Neural crest cell (in vitro differentiated cells): ENCODE measurements at places on chromosomes 5 and 9. TPM values are rescaled to one million over a fixed set of nuclear protein-coding genes. Genes with fewer than 3 reads are reported as not detected.

GRCh38 chr5:59180515-59180914 is 597.6 kb downstream of the RAB3C start:
- no peak for DNase-seq

DNA sequence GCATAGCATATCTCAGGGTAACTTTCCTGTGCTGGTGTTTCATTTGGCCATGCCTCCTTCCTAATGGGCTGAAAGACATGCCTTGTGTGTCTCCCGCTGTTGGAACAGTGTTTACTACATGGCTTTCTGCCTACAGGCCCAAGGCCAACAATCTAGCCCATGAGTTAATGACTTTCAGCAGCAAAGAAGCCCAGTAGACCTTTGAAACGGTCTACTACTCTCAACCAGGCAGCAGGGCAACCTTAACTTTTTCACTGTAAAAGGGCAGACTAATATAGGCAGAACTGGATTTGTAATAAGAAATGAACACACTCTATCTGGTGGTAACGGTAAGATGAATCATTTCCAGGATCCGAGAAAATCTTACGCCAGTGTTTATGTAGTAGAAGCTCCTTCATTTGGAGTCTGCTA is 21.0 kb downstream of the C5orf15 start:
- DNase-seq: no peak

The CNTFR gene
- 112 and 115 TPM in 2 replicates for total RNA-seq

The IL31RA gene
- total RNA-seq: not detected in 2 replicates

The SLC6A3 gene
- 0.16 and 0.27 TPM in 2 replicates for total RNA-seq

DNA sequence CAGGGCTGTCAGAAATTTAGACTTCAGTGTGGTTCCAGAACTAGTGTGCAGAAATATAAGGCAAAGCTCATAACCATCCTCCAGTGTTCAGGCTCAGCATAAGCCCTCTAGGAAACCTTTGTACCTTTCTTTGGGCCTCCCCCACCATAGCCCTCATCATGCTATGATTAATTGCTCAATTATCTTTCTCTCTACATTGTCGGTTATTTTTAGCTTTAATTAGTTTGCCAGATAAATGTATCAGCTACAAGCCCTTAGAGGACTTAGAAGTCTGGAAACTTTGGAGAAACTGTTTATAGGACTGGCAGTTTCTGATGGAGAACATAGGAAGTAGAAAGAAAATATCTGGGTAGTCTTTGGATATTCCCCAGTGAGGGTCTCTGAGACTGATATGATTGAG is 43.5 kb upstream of the TNC start:
- DNase-seq: no peak

DNA sequence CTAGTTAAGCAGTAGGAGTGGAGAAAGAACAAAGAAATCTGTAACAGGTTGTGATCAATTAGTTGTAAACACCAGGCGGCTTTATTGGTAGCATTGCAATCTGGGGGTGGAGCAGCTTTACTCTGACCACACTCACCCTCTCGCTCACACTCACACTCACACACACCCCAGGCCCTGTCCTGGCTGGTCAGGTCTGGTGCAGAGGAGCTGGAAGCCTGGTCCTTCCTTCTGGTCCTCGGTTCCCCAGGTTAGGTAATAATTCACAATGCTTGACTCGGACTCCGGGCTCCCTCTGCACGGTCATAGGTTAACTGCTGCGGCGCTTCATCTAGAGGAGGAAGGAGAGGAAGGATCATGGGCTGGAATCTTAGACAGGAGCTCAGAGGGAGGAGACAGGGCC is 1.6 kb downstream of the CCL19 start:
- no peak for DNase-seq

GRCh38 chr5:119742311-119742710 is 113.0 kb downstream of the FAM170A start:
- DNase-seq: no peak

GRCh38 chr9:98811051-98811650 is 3.7 kb downstream of the GALNT12 start:
- DNase-seq: no peak

DNA sequence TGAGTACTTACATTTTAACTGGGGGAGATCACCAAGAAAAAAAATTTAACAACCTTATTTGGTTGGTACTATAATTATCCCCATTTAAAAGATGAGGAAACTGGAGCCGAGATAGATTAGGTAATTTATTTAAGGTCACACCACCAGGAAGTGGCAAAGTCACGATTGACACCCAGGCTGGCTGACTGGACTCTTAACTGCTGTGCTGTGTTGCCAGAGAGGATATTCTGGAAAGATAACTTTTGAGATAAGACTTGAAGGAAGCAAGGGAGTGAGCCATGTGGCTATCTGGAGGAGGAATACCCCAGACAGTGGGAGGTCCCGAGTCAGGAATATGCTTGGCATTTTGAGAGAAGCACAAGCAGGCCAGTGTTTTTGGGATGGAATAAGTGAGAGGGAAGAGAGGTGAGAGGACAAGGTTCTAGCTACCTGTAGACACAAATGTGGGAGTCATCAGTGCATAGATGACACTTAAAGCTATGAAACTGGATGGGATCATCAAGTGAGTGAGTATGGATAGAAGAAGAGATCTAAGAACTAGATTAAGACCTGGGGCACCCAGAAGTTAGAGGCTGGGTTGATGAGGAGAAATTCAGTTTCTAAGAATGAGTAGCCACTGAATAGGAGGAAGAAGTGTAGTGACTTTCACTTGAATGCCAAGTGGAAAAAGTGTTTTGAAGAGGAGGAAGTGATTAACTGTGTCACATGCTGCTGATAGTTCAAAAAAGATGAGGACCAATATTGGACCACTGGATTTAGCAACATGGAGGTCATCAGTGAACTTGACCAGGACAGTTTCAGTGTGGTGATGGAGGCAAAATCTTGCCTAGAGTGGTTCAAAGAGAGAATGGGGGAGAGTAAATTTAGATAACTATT is 25.6 kb downstream of the PDE8B start:
- no peak for DNase-seq

The NMUR2 gene
- 0.23 TPM in 1 of 2 replicates, not detected in the other for total RNA-seq

GRCh38 chr9:115135821-115136778 is 18.1 kb upstream of the TNC start:
- DNase-seq: no peak

DNA sequence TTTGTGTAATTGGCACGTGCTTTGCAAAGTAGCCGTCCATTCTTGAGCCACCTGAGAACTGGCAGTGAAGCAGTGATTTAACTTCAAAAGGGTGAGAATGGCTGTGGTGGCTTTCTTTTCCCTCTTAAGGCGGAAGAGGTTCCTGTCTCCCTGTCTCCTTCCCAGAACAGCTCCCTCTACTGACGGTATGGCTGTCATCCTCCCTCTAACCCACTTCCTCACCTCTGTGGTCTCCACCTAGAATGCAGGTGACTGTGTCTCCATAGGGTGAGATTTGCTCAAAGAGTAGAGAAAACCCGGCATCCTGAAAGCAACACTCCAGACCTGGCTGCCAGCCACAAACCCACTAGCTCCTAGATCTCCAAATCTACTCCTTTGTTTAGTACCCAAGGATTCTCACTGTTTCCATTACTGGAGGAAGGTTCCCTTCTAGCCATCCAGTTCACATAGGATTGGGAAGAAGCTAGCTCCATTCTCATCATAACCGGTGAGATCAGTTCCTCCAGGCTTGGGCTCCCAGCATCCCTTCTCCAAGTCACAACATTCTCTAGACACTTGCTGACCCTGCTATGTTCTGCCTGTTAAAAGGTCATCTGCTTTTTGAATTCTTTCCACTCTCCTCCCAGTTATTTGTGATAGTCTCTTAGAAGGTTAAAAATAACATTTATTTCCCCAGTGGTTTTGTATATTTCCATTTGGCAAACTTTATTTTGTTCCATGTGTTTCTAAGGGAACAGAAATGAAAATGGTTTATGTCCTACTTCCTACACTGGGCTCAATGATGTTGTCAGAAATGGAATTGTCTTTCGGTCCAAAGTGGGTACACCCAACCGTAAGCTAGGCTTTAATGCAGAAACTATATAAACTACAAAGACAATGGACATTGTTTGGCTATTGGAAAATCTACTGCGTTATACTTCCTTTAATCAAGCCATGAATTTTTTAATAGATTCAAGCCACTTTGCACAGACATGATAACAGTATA is 269.4 kb downstream of the CWC27 start:
- DNase-seq: no peak

The SPATA9 gene
- 0.68 and 1.0 TPM in 2 replicates for total RNA-seq

- DNase-seq: no peak
Observed at GRCh38 chr9:137306850-137307254, 4.8 kb upstream of the NRARP start.

DNA sequence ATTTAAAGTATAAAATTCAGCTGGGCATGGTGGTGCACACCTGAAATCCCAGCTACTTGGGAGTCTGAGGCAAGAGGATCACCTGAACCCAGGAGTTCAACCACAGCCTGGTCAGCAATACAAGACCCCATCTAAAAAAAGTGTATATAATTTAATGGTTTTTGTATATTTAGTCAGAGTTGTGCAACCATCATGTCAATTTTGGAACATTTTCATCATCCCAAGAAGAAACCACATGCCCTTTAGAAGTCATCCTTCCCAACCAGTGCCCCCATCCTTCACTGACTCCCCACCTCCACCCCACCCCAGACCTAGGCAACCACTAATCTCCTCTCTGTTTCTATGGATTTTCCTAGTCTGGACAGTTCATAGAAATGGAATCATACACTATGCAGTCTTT is 18.8 kb upstream of the TEK start:
- DNase-seq: no peak

The MARCOL gene
- not detected in 2 replicates for total RNA-seq

GRCh38 chr5:175531361-175531760 is 53.0 kb downstream of the SFXN1 start:
- no peak for DNase-seq

DNA sequence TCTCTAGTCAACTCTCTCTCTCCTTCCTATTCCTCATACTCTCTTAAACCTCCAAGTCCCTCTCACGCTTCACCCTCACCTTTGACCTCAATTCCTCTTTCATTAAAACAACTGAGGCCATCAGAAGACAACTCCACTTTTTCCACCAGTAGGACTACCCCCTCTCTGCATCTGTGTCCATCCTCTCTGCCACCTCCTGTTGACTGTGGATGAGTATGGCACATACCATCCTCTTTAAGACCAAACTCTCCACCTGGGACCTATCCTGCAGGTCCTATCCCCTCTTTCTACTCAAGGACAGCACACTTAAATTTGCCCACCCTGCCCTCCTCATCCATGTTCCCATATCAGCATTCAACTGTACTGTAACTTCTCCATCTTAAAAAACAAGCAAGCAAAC is 89.2 kb downstream of the FOXD1 start:
- no peak for DNase-seq

The EHMT1 gene
- 163 and 167 TPM in 2 replicates for total RNA-seq

DNA sequence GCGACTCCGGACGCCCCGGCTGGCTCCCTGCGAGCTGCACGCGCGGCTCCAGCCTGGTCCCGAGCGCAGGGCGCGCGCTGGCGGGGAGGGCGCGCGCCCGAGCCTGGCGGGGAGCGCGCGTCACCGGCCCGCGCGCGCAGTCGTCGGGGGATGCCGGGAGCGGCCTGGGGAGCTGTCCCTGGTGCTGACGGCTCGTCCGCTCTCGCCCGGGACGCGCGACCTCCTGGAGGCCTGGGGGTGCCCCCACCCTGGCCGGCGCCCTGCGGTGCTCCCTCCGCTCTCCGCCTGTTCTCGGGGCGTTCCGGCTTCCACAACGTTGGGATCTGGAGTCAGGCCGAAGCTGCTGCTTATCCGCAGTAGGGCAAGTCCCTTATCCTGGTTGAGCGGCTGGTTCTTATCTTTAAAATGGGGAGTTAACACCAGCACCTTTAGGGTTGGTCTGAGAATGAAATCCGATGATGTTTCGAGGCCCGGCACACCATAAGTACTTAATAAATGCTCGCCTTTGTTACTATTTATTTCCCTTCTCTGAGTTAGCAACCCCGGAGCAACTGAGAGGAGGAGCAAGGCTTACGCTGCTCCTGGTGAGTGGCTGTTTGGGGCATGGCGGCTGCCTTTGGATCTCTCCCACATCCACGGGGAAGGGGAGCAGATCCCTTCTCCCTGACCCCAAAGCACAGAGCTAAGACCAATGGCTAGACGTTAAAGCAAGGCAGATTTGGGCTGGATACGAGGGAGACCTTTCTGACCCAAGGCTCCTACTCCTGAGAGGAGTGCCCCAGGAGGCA is at the start of gene FAM163B:
Gene FAM163B (minus strand): TSS at position 79 of the 788 bp plus-strand sequence. CDS start 29,166 bp downstream, outside the sequence.
- peak; percentile 72 for DNase-seq

DNA sequence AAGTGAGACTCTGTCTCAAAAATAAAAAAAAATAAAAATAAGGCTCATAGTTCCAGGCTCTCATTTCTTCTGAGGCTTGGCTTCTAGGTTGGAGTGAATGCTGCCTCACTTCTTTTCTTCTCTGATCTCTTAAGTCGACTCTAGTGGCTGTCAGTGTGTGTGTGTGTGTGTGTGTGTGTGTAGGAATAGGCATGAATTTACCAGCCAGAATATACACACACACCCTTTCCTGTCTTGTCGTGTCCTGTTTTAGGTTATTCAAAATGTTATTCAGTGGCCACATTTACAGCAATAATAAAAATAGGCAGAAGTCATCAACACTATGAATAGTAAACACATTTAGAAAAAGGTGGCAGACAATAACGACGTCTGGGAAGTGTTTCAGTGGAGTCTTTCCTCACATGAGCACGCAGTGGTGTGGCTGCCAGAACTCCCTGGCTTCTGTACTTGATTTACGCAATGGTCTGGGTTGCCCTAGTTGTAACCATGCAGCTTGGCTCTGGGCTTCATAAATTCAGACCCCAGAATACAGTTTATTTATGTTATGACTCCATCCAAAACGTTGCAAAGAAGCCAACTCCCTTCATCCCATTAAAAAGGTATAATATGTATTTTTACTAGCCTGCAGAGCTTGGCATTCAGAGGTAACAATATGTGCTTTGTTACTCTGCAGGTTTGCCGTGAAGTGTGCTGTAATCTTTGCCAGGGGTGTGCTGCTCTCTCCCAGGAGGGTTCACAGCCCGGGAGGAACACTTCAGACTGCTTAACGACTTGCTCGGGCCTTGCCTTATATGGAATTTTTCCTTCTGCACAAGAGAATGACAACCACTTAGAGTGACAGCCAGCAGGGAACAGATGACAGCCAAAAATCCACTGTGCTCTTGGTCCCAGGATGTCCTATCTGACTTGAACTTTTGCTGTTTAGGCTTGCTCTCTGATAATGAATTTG is 34.4 kb upstream of the PALM2AKAP2 start:
- DNase-seq: no peak

The PCDHGA6 gene
- 0.49 and 0.52 TPM in 2 replicates for total RNA-seq

GRCh38 chr5:150078802-150079689 is 7.3 kb downstream of the CSF1R start:
- DNase-seq: no peak

The CCDC183 gene
- total RNA-seq: 0.93 and 1.4 TPM in 2 replicates

GRCh38 chr9:117458066-117458465 is 43.2 kb upstream of the ASTN2 start:
- no peak for DNase-seq
